ENCODE measurements at places on chromosomes 11 and 22.

DNA sequence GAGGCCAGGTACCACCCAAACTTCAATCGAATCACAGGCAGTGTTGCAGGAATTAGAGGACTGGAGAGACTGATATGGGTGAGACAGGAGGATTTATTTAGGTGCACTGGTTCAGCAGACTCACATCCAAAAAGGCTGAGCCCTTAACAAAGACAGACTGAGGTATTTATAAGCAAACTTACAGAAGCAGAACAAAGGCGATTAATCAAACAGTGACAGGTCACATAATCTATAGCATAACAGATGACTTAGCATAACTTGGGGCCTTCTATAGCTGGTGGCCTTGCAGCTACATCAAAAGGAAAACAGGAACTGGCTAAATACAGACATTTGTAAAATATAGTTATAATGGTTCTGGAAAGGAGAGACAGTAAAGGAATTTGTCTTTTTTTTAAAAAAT, 2.1 kb downstream of the APOBEC3B start:
- no peak for DNase-seq

DNA sequence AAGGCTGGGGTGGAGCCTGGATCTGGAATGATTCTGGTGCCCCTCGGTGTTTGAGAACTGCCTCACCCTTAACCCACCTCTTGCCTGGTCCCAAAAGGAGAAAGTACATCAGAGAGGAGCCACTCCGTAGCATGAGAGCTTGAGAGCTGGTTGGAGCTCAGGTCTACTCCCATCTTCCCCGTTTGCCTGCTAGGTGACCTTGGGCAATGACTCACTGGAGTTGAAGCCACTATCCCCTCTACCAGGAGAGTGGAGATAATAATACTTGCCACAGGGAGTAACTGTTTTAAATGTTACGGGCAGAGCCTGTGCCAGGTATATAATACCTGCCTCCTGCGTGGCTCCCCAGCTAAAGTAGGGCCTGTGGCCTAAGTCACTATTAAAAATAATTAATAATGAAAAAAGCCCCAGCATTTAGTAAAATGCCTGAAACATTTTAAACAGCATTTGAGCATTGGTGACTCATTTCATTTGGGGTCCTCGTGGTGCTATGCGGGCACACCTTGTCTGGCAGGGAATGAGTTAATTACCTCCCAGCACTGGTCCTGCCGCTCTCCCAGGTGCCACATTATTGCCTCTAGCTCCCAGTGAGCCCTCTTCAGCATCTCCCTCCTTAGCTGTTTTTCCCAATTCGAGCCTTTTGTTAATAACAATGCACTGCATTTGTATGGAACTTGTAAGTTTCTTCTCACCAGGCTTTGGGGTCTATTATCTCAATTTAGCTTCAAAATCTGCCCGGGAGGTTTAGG, 22.5 kb downstream of the CYTH4 start:
- DNase-seq = no peak

GRCh38 chr11:84130646-84131427, 844.7 kb upstream of the CCDC90B start:
- DNase-seq = no peak

DNA sequence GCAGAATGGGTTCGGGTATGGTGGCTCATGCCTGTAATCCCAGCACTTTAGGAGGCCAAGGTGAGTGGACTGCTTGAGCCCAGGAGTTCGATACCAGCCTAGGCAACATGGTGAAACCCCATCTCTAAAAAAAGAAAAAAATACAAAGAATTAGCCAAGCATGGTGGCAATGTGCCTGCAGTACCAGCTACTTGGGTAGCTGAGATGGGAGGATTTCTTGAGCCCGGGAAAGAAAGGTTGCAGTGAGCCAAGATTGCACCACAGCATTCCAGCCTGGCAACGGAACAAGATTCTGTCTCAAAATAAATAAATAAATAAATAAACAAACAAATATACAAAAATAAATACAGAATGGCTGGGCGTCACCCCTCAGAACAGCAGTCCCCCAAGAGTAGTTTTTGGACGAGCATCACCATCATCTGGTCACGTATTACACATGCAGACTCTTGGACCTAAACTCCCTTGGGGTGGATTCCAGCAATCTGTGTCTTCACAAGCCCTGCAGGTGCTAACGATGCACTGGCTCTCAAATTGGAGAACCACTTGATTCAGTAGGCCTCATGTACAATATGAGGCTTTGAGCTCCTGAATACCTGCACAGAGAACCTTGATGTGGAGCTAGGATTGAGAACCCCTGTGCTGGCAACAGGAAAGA, 33.5 kb downstream of the CLMP start:
- DNase-seq = no peak
